NCI-H69 (cell line): ENCODE measurements at places on chromosomes 1 and 21.

DNA sequence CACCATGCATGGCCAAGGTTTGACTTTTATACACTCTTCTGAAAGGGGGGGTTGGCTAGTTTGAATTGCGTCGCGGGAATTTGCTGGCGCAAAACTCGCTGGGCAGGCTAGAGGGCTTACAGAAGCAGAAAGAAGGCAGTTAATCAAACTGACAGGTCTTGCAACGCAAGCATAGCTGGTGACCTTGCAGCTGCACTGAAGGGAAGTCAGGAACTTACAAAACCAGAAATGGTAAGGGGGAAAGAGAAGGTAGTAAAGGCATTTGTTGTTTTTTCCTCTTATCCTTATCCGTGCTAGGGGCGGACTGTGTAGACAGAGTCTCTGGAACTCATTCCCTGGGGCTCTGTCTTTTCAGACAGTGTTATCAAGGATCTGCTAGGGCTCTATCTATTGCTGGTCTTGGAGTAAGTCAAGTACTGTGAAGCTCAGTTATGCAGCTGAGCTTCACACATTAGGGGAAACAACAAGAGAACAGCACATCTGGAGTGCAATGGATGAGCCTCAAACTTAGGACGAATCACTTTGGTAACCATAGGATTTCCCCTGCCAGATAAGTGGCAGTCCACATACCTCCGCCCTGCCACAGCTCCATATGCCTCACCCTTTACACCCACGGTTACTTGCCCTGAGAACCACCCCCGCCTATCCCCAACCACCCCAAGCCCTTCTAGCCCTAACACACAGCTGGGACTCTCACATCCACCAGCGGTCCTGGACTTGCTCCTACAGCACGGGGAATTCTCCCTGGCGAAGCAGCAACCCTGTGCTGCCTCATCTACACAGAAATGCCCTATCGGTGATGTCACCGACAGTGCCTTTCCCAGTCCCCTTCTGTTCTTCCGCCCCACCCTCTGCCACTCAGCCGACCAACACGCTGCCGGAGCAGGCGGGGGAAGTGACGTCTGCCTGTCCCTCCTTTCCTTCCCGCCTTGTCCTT, 251.4 kb downstream of the FAM72C start:
- DNase-seq: no peak

DNA sequence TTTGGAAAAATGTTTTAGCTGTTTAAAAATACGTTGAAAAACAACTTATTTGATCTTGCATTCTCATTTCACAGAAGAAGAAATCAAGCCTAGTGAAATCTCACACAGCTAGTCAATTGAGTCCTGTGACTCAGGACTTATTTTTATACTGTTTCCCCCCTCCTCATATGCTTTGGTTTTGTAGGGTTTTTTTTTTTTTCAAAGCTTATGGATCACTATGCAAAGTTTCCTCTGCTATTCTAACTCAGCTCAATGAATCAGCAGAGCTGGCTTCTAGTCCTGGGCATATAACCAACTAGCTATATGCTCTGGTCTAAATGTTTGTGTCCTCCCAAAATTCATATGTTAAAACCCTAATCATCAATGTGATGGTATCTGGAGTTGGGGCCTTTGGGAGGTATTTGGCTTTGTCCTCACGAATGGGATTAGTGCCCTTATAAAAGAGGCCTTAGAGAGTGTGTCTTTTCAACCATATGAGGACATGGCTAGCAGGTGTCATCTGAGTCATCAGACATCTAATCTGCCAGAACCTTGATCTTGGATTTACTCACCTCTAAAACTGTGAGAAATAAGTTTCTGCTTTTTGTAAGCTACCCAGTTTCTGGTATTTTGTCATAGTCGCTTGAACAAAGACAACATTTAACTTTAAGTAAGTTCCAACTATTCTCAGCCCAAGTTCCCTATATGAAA, 317.2 kb upstream of the C1orf87 start:
- DNase-seq: no peak

DNA sequence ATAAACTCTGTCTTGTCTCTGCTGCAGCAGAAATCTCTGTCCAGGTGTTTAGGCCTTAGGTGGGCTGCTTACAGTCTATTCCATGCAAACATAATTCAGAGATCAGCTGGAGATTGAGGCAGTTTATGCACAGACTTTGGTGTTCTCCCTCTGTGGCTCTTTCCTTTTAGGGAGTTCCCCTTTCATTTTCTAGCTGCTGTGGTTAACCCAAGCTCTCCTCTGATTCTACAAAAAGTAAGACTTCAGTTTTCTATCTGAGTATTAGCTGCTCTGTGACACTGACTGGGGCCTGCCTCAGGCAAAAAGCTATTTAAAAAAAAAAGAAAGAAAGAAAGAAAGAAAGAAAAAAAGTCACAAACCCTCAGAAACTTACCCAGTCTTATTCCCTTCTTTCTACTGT, 211.1 kb downstream of the CAMTA1 start:
- DNase-seq: no peak

DNA sequence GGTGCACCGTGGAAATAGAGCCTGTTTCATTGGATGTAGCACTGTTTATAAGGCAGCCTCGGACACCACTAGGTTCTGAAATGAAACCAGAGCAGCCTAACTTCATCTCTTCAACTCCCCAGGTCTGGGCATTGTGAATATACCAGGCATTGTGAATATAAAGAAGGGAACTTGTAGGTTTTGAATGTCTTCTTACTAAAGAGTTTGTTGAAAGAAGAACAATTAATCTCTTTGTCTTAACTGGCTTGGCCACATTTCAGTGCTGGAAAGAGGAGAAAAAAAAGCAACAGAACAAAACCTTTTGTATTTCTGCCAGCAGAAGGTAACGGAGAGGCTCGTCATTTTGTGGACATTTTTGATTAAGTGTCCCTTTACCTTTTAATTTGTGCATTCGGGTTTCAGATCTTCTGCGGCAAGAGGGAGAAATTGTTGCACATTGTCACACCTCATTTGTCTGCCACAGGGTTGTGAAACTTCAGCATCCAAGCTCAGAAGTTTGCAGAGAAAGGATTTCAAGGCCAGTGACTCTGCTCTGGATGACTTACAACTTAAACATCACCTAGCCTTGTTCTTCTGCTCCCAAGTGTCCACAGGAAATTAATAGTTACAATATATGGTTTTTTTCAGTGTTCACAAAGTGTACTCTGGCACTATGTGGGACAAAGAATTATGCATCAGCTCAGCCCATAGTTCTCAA, 158.3 kb downstream of the KAZN start:
- no peak for DNase-seq

DNA sequence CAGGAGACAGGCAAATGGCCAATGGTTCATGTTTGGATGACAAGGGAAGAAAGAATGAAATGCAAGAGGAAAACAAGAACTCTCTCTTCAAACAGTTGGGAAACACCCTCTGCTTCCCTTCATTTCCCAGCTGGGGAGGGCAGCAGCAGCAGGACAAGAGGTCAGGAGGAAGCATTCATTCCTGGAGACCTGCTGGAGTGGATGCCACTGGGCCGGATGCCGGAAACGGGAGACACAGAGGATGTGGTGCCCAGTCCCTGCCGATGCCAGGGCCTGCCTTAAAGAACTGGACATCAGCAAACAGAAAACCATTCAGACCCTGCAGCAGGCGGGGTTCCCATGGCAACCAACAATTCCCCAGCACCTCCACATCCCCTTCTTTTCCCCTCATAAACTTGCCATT, 102.3 kb upstream of the ZNF648 start:
- no peak for DNase-seq

DNA sequence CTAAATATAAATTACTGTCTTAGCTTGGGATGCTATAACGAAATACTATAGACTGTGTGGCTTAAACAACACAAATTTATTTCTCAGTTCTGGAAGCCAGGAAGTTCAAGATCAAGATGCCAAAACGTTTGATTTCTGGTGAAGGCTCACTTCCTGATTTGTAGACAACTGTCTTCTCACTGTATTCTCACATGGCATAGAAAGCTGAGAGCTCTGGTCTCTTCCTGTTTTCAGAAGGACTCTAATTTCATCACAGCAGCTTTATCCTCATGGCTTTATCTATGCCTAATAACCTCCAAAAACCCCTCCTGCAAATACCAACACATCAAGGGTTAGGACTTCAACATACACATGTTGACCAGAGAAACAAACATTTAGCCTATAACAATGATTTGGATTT, 1795.5 kb downstream of the MRPL39 start:
- DNase-seq: peak; percentile 13

- DNase-seq: no peak
These were observed 22.8 kb downstream of the CDC7 start for GRCh38 chr1:91523482-91523881.

DNA sequence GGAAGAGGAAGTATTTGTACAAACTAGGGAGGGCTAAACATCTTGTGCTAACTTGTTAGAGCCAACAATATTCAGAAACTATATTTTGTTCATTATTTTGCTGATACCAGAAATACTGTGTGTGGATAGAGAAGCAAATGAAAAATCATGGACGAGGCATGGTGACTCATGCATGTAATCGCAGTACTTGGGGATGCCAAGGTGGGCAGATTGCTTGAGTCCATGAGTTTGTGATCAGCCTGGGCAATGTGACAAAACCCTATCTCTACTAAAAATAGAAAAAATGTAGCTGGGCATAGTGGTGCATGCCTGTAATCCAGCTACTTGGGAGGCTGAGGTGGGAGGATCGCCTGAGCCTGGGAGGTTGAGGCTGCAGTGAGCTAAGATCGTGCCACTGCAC, 13.4 kb downstream of the LRRC41 start:
- DNase-seq: no peak

DNA sequence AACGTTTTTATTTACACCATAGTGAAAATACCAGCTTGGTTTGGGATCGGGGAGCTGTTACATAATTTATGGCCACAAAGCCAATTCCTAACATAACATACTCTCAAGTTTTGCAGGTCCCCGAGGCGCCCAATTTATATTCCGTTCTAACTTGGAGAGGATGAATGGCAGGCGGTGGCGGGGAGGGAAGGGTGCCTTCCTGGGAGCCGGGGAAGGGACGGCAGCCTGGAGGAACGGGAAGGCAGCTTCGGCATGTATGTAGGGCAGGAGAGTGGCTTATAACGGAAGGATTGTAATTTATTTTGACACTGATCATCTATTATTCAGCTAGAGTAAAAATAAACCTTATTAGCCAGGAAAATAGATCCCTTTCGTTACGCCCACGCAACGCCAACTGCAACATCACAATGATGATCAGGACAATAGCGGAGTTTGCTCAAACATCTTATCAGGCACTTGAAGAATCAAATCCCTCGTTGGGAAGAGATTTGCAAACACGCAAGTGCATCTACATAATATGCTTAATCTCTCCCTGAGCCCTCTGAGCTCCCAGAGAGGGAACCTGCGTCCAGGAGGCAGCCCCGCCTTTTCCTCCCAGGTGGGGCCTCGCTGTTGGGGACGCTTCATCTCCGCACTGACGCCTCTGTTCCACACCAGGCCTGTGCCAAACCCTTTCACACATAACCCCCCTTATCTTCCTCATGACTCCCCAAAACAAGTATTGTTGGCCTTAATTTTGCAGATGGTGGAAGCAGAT, 93.7 kb upstream of the C1orf174 start:
- DNase-seq: no peak

DNA sequence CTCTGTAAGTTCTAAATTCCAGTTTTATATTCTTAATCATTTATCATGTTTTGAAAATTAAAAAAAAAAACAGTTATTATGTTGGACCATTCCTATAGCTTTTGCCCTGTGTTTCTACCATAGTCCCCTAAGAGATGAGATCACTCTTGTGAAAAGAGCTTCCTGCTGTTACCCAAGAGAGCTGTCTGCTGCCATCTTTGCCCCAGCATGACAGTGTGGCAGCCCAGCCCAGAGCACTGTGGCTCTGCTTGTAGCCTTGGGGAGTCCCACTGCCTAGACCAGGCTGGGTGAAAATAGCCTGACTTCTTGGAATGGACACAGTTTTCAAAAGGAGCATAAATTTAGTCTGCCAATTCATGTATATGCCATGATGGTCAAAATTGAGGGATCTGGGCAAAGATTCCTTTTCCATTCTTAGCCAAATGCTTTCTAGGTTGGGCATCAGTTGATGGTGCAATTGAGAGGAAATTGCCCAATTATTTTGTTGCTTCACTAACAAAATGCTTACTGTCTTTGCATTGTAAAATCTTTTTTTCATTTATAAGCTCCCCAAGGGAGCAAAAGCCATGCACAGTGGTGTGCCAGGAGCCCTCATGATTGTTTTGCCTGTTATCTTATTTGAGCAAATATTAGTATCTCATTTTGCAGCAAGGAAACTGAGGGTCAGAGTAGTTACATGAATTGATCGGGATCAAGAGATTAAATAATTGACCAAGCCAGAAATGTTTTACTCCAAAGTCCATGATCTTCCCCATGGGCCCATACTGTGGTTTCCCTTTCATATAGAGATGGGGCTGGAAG, 72.8 kb downstream of the ETS2 start:
- no peak for DNase-seq

- no peak for DNase-seq
These were observed 50.3 kb downstream of the CHD1L start for GRCh38 chr1:147292631-147293251.

DNA sequence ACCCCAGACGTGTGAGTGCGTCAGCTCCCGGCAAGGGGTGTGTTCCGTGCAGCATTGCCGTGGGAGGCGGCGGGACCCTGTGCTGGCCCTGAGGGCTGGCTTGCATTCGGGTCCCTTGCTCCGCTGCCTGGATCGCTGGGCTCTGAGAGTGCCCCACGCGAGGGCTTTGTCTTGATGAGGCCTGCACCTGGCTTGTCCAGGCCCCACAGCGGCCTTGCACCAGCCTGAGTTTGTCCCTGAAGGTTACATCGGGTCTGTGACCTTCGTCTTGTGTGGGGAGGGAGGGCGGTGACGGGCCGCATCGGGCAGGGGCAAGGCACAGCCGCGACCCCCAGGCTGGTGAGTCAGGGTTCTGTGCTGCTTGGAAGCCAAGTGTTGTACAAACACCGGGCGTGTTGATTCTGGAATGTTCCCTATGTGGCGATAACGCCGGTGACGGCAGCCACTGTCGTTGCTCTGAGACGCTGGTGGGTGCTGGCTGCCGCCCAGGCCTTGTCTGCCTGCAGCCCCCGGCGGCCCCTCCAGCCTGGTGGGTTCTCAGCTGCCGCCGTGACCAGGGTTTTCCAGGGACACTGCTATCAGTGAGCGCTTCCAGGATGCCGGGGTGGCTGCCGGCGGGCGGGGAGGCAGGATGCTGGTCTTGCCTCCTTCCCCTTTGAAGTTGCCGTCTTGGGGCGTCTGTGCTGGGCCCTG, 42.9 kb downstream of the SLX9 start:
- DNase-seq: no peak

DNA sequence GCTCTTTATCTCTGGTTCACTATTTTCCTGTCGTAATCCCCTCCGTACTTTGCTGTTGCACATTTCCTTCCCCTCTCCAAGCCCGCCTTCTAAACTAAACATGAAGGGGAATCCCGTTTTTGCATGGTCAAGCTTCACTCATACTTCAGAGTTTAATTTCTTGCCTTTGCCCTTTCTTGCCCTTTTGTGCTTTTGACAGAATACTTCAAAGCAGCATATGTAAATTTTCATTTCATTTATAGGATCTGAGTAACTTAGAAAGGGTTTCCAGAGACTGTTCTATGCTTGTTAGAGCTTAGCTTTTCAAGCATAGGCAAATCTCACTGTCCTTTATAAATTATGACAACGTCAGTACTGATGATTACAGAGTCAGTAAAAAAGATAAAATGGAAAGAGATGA, 27.7 kb downstream of the SPATA45 start:
- DNase-seq: no peak

GRCh38 chr1:44947063-44947773, 39.2 kb downstream of the EIF2B3 start:
- DNase-seq: peak; percentile 92
